Cardiac muscle cell (in vitro differentiated cells and primary cell): ENCODE measurements at places on chromosomes 13 and 19. TPM values are rescaled to one million over a fixed set of nuclear protein-coding genes. Genes with fewer than 3 reads are reported as not detected.

Gene CRB3
- polyA plus RNA-seq: 1.1 and 2.6 TPM in 2 replicates

Gene KCTD4
- polyA plus RNA-seq: not detected in 2 replicates

DNA sequence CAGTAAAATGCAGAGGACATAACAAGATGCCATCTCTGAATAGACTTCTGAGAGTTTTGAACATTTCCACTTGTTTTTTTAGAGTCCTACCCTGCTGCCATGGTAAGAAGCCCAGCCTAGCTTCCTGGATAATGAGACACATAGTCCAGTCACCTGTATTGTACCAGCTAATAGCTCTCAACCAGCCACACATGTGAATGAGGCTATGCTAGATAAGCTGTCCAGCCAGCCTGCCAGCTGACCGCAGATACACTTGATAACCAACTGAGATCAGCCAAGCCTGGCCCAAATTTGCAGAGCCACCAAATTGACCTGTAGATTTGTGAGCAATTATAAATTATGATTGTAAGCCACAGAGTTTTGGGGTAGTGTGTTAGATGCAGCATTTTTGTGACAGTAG, 10.7 kb downstream of the RFXAP start:
- H3K4me1 ChIP-seq: no peaks in the 10 kb centered on the region
- H3K27me3 ChIP-seq: no peaks in the 10 kb centered on the region
- H3K36me3 ChIP-seq: peaks cover 25% of the 10 kb centered on the region
- H3K27ac ChIP-seq: no peak overlapping the region
- H3K4me3 ChIP-seq: no peak overlapping the region

DNA sequence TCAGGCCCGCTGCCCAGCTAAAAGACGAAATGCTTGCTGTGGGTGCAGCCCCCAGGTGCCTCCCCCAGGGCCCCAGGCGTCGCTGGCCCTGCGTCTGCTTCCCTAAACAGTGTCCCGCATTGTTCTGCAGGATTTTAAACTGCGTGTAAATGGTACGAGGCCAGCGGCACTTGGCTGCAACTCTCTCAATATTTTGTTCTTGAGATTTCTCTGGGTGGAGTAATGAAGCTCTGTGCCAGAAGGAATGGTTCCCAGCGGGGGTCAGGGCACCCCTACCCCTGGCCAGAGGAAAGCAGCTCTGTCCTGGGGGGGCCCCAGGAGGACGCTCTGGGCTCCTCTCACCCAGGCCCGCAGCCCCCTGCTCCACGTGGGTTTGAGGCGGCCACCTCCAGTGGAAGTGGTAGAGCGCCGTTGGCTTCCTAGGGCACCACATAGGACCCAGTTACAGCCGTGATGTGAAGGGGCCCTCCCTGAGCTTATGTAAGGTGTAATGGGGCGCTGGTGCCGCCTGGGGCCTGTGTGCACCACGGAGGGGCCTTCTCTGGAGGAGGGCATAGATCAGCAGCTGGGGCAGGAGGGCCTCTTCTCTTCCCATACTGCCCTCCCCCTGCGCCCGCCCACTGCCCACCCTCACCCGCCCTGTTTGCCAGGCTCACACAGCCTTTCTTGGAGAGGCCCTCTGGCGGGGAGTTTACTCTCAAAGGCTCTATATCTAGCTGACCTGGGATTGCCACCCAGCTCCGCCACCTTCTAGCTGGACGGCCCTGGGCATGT, 19.8 kb downstream of the PAK4 start:
- peak overlapping the region; percentile 76 for H3K27ac ChIP-seq
- H3K4me1 ChIP-seq: peaks cover 21% of the 10 kb centered on the region
- no peak overlapping the region for H3K4me3 ChIP-seq
